NCI-H460 (cell line): ENCODE measurements at places on chromosomes 2 and 18. TPM values are rescaled to one million over a fixed set of nuclear protein-coding genes. Genes with fewer than 3 reads are reported as not detected.

DNA sequence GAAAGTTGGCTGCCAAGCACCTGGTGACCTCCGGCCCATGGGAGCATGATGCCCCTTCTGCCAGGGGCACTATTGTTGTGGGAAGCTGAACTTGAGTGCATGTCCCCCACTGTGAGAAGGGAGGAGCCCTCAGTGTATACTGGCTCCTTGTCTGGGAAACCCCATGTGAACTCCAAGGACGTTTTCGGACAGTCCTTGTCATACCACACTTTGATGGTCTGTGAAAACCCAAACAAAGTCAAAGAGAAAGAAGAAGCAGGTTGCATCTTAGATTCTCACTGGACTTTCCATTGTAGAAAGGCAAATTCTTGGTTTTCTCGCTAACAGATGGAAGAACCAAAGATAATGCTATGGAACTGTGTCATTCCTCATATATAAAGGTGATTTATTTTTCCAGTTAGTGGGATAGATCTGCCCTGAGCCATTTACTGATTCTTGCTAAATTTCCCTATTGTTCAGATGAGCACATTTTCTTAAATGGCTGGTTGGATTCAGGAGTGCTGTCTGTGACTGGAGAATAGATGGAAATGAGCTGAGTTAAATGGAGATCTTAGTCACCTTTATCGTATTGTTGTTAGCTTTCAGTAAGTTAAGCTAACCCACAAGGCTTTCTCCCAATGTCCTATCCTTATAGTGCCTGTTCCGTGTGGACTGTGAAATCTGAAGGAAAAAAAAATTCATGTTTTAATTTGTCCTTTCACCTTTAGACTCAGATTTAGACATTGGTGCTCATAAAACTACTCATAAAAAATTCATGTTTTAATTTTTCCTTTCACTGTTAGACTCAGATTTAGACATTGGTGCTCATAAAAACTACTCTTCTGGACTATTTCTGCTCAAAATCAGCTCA lies 166.6 kb downstream of the ACTR3 start:
- DNase-seq: no peak

GRCh38 chr18:23136326-23137096 lies 1.2 kb downstream of the CABLES1 start:
- DNase-seq: no peak

GRCh38 chr2:64992218-64992617 lies 3.0 kb downstream of the SLC1A4 start:
- no peak for DNase-seq

Gene CCDC142
- total RNA-seq: 15.6 and 17.6 TPM in 2 replicates

- DNase-seq: no peak
Measured at GRCh38 chr2:62800618-62801017, 95.1 kb downstream of the EHBP1 start.

Gene ERLEC1
- 111 and 112 TPM in 2 replicates for total RNA-seq

DNA sequence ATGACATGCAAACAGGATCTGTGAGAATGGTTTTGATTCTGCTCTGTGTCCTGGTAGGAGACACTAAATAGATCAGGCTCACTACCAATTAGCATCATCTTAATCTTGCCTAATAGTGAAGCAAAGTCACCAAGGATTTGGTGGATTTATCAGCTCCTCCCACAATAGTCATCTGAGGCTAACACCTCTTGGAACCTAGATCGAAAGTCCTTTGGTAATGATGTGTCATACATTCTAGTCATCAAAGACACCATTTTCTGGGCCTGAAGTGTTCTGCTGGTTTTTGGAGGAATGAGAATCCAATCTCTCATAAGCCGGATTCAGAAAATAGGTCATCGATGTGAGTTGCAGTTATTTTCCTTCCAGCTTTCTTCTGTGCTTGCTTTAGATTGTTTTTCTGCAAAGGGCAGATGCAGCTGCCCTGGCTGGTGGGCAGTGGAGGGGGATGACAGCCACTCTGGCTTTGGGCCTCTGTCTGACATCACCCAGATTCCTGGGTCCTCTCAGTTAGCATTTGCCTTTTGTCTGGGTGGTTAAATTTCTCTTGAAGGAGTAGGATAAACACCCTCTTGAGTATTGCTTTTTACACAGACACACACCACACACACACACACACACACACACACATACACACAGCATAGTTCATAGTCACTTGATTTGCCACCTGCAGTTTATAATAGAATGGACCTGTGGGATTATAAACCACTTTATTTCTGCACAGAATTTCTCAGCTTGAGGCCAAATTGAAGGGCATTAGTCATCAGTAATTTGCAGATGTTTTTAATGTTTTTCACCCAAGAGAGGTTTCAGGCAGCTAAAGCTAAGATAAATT lies at the start of gene MYO3B:
MYO3B (plus strand) TSS at position 198 of the 832 bp plus-strand sequence; CDS start at position 339, 141 bp downstream.
- DNase-seq: no peak

Gene CAPN14
- total RNA-seq: not detected in 2 replicates

DNA sequence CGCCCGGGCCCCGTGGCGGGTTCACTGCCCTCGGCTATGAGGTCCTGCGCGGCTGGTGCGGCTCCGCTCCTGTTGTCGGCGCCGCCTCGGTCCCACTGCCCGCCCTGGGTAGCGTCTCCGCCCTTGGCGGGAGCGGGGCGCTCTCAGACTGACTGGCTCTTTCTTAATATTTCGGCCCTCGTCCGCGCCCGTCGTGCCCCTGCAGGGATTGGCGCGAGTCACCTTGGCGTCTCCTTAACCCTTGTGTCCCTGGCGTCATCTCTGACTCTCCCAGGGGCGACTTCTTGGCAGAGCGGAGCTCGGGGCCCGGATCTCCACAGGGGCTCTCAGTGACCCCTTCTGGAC lies 1.3 kb downstream of the PTMA start:
- DNase-seq: no peak

- no peak for DNase-seq
Measured at GRCh38 chr18:48527461-48527860, 11.4 kb upstream of the CTIF start.

- no peak for DNase-seq
Measured at GRCh38 chr2:191056228-191056627, 42.3 kb upstream of the STAT1 start.

DNA sequence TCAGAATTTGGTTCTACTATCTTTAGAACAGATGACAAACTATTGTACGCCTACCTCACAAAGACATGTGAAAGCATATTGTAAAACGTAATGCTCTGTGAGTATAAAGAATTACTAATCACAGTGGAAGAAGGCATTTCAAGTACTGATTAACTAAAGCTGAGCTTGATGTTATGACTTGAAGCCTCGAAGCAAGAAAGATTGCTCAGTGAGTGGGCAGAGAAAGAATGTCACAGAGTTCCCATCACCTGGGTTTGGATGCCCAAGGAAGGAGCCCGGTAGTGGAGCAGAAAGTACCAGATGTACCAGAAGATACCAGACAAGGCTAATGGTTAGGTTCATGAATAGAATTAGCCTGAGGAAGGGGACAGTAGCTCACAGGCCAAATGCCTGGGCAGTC lies 39.5 kb upstream of the FAM110C start:
- DNase-seq: no peak

DNA sequence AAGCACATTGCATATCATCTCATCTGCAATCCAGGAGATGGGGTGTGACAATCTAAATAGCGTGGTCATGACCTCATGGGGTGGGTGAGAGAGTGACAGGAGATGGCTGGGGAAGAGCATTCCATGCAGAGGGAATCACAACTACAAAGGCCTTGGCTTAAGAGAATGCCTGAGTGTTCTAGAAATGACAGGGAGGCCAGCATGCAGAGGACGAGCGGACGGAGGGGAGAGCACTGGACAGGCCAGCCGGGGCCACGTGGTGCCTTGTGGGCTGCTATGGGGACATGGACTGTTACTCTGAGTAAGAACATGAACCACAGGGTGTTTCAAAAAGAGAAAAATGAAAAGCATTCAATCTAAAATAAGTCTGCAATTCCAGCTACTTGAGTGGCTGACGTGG lies 117.9 kb upstream of the ODC1 start:
- no peak for DNase-seq

Gene STARD6
- 0.46 and 0.57 TPM in 2 replicates for total RNA-seq

GRCh38 chr2:167550448-167550847 lies 662.2 kb downstream of the XIRP2 start:
- peak; percentile 5 for DNase-seq

DNA sequence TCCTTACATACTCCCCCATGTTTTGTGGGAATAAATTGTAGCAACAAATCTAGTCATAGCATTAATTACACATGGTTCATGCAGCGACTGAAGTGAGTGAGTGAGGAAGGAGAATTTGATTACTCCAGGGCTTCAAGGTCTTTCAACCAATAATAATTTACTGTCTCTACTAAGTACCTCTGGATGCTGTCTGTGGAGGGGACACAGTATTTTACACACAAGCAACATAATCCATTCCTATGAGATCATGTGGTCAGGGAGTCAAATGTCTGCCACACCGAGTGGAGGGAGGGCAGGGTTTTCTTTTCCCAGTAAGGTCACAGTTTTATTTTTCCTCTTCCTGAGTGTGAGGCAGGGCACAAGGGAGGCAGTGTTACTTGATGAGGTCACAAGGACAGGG lies 334.7 kb upstream of the CELF4 start:
- DNase-seq: no peak

DNA sequence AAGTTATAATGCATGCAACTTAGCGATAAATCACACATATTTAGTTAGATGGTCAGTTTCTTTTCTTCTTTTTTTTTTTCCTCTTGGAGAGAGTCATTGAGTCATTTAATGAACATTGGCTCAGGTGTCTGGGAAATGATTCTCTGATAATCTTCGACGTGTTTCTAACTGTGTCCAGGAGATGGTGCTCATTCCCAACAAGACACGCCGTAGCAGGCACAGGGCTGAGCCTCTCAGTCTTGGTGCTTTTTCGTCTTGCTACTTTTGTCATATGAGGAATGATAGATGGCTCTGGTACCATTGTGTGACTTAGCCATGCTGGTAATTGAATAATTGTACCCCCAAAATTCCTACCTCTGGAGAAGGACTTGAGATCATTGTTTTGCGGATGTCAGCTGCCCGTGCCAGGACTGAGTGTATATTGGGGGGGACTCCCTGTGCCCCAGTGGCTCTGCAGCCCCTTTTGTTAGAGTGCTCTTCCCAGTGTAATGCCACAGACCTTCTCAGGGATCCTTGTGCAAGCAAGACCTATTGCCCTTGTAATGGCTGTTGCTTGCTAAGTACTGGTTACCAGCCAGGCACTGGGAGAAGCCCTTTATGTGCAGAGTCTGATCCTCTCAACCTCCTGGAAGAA lies 107.6 kb upstream of the CYRIA start:
- peak; percentile 19 for DNase-seq

Gene ACTG2
- total RNA-seq: not detected in 2 replicates

Gene NCL
- total RNA-seq: 339 and 396 TPM in 2 replicates

Gene HTR2B
- not detected in 2 replicates for total RNA-seq

DNA sequence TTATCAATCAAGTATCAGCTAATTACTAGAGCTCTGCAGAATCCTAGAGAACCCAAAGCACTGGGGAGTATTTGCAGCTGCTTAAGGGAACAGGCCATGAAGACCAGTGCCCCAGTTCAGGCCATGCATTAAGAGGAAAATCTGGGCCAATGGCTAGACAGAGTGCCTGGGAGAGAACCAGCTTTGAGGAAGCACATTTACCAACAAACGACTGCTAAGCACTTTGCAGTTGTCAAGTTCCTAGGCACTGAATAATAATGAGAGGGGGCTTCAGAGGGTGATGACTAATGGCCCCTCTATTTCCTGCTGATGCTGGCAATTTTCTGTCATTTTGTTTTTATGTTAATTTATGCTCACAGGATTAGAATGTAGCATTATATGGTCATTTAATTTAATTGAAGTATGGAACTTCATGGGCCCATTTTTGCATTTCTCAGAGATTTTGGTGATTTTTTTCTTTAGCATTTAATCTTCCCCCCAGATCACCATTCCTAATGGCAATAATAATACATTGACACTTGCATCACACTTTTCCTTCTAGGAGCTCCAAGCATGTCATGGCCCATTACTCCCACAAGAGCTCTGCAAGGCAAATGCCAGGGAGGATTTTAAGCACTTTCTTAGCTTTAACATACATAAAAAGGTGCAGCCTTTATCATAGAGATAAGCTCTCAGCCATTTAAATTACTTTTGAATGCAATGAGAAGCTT lies 147.7 kb upstream of the SPATS2L start:
- no peak for DNase-seq

DNA sequence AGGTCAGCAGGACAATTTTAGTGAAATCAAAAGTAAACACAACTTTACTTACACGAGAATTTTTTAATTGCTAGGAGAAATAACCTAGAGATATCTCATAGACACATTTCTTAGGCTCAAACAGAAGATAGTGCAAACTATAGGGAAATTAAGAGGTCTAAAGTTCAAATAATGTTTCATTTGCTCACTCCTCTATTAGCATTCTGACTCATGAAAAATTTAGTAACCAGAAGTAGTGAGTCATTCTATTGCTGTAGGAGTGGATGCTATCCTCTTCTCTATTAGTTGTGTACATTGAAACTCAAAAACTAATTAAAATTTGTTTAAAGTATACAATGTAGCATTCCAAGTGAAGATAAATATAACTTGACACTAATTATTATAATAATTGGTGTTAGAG lies 908.3 kb upstream of the TMEFF2 start:
- peak; percentile 20 for DNase-seq

GRCh38 chr2:31467426-31467825 lies 52.9 kb upstream of the XDH start:
- DNase-seq: no peak

Gene ARHGAP25
- total RNA-seq: 2.1 and 3.1 TPM in 2 replicates

Gene TLX2
- 0.40 and 0.43 TPM in 2 replicates for total RNA-seq

DNA sequence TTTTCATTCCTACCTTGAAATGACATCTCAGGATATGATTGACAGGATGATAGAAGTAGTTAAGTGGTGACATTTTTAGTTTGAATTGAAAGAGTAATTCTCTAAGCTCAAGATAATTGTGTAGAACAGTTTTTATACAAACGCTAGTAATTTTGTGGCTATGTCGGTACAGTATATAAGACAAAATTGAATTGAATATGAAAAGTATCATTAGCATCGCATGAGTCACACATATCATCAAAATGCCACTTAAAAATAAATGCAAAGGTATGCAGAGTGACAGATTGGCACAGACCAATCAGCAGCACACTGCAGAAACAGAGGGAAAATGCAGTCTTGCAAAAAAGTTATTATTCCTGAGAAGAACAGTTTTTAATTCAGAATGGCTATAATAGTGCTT lies 608.2 kb upstream of the NETO1 start:
- DNase-seq: no peak

DNA sequence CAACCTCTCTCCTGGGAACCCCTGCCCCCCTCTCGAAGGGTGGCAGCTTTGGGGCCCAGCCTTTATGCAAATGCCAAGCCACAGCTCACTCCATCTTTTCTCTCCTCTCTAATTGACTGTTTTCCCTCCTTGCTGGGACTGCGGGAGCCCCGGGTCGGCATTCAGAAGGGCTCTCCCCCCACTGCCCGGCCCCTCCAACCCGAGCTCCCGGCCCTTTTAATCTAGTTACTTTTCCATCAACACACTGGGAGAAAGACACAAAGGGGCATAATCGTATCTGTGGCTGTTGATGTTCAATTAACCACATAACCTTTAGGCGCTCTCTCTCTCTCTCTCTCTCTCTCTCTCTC lies 95.4 kb downstream of the INHBB start:
- DNase-seq: no peak

Gene GPAT2
- total RNA-seq: not detected in 2 replicates

Gene MRO
- total RNA-seq: 0.99 TPM in 1 of 2 replicates, not detected in the other

GRCh38 chr2:215749092-215749957 lies 264.0 kb downstream of the MREG start:
- no peak for DNase-seq

Gene TNFRSF11A
- 0.55 and 0.87 TPM in 2 replicates for total RNA-seq

- DNase-seq: no peak
Measured at GRCh38 chr2:234414596-234414995, 82.3 kb downstream of the ARL4C start.

Gene GPD2
- 86.5 and 92.3 TPM in 2 replicates for total RNA-seq

Gene MEP1B
- 0.20 TPM in 1 of 2 replicates, not detected in the other for total RNA-seq
